ENCODE measurements at places on chromosomes 12 and 14.

- DNase-seq = no peak
Measured at GRCh38 chr14:38762426-38762825, 340.6 kb downstream of the SEC23A start.

GRCh38 chr12:67413577-67413976, 144.4 kb downstream of the CAND1 start:
- DNase-seq = no peak

- DNase-seq = no peak
Measured at GRCh38 chr12:63013302-63013701, 78.4 kb upstream of the PPM1H start.

DNA sequence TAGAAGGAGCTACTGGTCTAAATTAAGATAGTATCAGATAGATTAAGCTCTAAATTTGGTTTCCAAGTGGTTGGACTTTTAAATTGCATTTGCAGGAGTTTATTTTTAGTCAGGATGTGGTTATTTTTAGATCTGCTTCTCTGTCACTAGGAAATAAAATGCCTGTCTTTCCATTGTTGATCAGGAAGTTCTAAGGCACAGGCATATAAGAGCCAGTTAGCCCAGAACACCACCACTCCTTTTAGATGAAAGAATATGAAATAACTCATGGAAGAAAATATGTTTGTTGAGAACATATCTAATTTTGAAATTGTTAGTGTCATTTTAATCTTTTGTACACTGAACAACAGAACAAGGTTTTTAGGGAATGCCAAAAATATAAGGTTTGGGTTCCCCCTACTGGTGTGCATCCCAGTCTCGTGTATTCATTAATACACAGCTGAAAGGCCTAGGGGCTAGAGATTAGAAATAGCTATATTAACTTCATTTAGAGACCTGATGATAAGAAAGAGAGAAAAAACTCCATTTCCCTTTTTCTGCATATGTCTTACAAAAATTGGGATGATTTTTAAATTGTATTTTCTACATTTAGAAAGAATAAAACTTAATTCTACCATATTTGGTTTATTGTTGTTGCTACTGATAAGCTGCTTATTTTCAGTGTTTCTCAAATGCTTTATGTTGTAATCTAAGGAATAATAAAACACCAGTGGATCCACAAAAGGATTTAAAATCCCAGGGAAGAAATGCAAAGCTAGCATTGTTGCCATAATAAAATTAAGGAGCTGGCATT, 67.2 kb downstream of the RIC8B start:
- DNase-seq = peak; percentile 2

DNA sequence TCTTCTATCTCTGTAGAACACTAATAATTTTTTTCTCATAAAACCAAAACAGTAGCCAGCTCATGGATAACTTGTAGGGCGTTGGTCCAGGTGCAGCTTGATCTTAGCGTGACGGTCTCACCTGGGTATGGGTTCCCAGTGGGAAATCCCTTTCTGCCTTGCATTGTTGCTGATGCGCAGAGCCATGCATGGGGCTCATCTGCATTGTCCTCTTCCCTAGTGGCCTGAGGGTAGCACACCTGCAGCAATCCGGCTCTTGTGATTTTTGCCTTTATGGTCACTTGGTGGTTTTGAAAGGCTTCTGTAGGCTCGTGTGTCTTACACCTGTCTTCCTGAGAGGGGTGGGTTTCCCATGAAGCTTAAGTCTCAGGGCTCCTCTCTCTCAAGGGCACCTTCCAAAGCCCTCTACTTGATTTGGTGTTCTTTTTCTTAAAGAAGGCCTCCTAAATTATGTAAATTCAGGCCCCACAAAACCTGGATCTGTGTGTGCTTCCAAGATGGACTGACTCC, 130.6 kb downstream of the PRKCH start:
- DNase-seq = no peak

DNA sequence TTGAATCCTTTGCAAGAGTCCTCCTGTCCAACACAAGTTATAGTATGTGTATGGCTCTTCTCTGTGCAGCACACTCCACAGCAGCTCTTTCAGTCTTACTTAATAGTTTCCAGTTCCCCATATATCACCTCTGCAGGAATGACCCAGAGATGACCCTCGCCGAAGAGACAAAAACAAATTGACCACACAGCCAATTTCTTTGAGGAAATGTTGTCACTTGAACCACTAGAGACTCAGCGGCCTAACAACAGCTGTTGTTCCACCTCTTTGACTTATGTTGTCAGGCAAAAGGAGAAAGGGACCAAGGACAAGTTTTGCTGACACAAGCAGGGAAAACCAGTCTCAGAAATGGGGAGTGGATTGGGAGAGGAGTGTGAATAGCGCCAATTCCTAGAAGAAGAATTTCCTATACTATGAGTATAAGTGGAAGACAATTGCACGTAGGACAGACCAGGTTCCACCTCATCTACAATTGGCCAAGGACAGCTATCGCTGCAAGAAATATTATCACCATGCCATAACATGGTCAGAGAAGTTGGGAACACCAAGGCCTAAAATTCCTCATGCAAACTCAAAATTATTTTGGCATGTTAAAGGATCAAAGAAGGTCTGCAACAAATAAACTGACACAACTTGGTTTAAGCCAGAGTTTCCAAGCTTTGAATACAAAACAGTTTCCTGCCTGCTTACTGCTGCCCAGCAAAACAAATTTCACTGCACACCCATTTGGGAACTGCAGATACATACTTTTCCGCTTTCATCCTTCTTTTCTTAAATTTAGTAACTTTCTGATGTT, 41.7 kb upstream of the ITPR2 start:
- DNase-seq = no peak

- no peak for DNase-seq
Measured at GRCh38 chr12:46952880-46953483, 126.4 kb upstream of the PCED1B start.

- DNase-seq = no peak
Measured at GRCh38 chr14:100314724-100315123, 8.4 kb upstream of the SLC25A47 start.
